IPS DF 6.9 (cell line): ENCODE measurements at places on chromosomes 2 and 18.

- DNase-seq, result no peak
These were observed 1700.5 kb upstream of the TMEFF2 start for GRCh38 chr2:193895226-193895625.

- peak; percentile 13 for DNase-seq
These were observed 71.7 kb downstream of the TPGS2 start for GRCh38 chr18:36757081-36757480.

DNA sequence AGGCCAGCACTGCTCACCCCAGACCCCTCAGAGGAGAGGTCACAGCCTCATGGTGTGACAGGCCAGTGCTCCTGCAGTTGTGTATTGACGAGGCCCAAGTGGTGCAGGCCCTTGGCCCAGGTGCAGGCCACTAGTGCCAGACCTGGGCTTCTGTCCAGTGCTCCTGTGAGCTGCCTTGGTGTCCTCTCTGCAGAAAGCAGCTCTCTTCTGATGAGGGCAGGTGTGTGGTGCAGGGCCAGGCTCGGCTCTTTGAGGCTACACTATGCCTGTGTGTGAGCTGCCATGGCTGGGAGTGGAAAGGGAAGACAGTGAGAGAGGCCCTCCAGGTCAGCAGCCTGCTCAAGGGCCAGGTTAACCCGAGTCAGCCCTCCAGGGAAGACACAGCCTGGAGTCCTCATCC is 17.1 kb downstream of the EHD3 start:
- no peak for DNase-seq

DNA sequence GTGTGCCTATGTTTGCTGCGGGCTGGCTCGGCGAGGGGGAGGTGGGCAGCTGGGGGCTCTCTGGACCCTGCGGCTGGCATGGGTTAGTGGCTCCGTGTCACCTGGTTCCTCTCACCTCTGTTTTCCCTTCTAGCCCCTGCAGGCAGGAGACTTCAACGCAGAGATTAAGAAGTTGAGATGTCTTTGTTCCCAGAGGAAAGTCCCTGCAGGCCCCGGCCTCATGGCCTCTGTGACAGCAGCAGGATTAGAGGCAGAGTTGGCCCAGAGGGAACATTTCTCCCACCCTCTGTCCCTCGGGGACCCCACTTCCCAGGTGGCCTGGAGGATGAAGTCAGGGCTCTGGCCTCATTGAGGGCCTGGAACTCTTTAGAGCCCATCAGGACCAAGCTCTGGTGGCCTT is 56.5 kb downstream of the HPCAL1 start:
- DNase-seq, result no peak

DNA sequence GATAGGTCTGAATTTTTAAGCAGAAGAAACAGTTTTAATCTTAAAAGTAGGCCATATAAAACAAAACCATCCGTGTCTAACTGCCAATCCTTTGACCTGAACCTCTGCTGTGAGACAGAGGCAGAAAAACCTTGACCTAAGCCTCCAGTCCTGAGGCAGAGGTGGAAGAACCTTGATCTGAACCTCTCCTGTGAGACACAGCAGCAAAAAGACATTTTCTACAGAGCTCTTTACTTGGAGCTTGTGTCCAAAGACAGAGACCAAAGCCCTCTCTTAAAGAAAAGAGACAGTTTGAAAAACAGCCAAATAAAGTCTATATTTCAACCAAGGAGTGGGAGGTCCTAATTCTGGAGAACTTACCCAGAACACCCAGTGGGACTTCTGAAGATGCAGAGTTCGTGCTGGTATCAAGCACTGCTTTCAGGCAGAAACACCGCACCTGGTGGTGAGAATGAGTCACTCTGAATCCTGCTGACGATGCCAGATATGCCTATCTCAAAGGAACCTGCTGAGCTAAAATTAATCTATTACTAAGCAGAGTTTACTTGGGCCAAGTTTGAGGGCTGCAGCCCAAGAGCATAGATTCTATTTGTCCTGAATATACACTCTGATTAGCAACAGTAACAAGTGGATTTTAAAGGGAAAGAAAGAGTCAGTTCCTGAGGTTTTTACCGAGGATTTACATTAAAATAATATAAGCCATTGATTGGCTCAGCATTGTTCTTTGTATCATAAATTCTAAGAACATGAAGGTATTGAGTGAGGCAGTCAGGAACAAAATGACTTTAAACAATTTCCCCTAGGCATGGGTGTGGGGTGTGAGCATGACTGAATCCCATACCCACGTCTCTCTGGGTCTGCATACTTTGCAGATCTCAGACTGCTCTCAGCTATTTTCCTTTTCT is 806.4 kb downstream of the TRIB2 start:
- DNase-seq, result no peak

- DNase-seq, result no peak
These were observed 56.7 kb downstream of the NETO1 start for GRCh38 chr18:72811047-72811446.

DNA sequence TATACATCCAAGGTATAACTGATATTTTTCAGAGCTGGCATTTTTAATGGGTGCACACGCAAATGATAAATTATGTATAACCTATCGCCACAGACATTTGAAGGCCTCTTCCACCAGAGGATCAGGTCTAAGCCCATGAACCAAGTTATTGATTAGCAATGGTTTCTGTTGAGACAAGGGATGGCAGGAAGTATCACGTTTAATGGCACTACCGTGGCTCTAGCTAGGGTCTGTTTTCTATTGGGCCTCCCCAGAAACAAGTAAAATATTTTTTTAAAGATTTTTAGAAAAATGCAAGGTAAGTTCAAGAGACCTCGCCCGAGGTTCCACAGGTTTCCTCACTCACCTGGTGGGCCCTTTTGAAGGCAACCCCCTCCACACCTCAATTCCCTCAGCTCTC is 667 bp downstream of the GFPT1 start:
- DNase-seq, result no peak

DNA sequence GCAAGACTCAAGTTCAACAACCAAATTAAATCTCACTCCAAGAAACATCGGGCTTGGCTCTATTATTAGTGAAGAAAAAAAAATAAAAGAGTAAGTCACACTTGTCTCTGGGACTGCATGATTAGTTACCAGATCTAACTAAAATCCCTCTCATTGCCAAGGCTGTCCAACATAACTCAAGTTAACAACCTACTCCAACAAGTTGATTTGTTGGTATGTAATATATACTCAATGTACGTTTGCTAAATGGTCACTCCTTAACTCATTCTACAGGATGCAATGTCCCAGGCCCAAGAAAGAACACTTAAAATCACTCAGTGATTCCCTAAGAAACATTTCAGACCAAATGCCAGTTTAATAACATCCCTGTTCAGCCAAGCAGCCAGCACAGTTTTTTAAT is 95.1 kb downstream of the DYM start:
- no peak for DNase-seq

DNA sequence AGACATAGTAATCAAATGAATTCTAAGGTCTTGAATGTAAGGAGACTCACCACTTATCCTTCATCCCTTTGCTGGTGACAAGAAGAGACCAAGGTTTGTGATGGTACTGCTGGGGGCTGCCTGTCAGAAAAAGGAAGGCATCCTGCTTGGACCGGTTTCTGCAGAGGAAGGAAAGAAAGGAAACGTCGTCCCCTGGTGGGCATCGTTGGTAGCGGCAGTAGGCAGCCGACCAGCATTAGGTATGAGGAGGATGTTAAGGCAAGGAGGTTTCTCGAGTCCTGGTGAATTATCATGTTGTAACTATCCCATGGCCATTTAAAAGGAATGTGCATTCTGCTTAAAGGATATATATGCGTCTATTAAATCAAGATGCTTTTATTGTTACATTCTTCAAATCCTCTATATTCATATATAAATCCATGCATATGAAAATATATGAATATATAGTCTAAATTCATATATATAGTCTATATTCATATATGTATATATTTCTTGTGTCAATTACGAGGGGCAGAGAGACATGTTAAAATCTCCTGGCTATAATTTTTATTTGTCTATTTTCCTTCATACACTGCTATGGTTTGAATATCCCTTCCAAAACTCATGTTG is 94.4 kb upstream of the TGFA start:
- DNase-seq, result peak; percentile 64

DNA sequence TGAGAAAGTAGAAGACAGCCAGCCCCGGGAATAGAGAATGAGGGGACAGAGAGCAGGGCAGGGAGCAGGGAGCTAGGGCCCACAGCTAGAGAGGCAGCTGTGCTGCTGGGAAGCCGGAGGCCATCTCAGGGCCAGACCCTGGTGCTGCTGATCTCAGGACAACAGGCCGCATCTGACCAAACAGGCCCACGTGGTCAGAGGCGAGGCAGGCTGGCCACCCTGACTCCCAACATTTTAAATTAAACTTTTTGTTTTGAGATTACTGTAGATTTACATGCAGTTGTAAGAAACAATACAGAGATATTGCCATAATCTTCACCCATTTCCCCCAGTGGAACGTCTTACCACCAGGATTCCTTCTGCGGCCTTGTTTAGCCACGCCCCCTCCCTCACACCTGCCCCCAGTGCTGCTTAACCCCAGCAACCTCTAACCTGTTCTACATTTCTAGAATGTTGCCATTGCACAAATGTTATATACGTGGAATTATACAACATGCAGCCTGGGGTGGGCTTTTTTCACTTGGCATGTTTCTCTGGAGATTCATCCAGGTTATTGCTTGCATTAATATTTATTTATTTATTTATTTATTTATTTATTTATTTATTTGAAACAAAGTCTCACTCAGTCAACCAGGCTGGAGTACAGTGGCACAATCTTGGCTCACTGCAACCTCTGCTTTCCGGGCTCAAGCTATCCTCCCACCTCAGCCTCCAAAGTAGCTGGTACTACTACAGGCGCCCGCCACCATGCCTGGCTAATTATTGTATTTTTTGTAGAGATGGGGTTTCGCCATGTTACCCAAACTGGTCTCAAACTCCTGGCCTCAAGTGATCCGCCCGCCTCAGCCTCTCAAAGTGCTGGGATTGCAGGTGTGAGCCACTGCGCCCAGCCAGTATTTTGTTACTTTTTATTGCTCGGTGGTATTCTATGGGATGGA is 48.6 kb upstream of the GPR17 start:
- no peak for DNase-seq

DNA sequence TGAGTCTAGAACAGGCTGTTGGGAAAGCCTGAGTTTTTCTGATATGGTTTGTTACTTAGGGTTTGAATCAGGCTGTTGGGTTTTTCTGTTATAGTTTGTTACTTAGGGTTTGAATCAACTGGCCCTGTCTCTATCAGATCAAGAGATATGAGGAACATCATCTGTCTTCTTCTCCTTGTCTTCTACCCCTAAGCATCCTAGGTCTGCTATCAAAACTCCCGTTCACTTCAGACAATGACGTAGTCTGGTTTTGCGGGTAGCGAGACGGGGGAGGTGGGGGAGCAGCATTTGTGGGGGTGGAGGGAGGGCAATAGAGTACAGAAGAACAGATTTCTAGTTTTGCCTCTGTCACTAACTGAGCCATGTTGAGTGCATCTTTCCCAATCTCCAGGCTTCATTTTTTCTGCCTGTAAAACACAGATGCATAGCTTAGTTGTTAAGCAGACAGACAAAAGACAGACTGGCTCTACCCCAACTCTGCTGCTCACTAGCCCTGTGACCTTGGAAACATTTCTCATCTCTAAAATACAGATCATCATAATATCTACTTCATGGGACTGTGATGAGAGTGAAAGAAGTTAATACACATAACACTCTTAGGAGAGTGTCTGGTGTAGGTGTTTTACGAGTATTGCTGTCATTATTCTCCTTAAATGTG is 9.1 kb downstream of the TNP1 start:
- DNase-seq, result no peak

DNA sequence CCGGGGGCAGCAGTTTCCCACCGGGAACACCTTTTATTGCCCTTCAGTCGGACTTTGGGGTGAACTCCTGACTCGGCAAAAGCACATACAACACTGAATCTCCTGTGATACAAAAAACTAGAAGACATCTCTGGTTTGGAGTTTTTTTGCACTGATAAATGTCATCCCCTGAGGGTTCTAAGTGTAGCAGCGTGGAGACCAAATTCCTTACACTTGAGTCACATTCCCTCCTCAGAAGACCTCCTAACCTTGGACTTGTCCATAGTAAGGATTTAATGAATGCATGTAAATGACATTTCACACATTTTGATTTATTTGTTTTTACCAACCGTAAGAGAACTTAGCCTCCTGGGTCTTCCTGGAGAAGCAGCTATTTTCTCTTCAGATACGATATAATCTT is 54.0 kb upstream of the GPR45 start:
- DNase-seq, result no peak

DNA sequence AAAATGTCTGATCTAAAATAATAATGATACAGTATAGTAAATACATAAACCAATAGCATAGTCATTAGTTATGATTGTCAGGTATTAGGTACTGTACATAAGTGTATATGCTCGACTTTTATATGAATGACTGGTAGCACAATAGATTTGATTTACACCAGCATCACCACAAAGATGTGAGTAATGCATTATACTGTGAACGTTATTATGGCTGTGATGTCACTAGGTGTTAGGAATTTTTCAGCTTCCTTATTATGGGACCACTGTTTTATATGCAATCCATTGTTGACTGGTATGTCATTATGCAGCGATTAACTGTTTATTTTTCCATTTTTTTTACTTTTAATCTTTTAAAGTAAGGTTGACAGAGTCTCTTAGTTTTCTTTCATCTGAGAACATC is 23.7 kb downstream of the ATP9B start:
- DNase-seq, result no peak

DNA sequence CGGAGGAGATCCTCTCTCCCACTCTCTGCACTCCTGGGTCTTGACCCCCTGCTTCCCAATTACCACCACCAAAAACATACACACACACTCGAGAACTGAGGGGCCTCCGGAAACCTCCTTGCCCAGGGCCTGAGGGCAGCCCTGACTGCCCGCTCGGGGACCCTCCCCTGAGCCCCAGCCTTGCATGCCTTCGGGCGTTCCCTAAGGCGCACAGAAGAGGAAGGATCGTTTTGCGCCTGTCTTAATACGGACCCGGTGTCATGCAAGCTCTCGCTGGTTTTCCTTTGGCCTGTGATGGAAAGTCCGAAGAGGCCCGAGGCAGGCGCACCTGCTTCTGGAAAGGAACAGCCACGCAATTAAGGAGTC is 19.8 kb downstream of the POU3F3 start:
- DNase-seq, result no peak

- DNase-seq, result no peak
These were observed 373.8 kb downstream of the EPHA4 start for GRCh38 chr2:221198309-221198708.

- no peak for DNase-seq
These were observed 45.8 kb downstream of the SLC4A5 start for GRCh38 chr2:74297391-74297790.

GRCh38 chr2:12442476-12442847 is 274.3 kb upstream of the TRIB2 start:
- no peak for DNase-seq

GRCh38 chr2:181900007-181900651 is 8.6 kb downstream of the ITPRID2 start:
- no peak for DNase-seq

DNA sequence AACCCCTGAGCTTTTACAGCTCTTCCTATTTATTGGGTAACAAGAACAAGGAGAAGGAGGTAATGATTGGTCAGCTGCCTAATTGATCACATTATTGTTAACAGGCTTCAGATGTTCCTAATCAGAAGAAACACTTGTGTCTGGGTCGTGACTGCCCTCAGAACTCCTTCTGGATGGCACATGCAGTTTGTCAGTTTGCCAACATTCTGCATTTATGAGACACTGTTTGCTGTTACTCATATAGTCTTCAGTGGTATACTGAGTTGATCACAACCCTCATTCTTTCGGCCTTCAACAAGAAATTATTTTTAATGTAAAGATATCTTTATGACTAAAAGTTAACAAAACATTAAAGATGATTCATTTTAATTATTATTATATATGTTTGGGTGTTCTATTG is 95.7 kb upstream of the DOCK10 start:
- DNase-seq, result no peak

- DNase-seq, result no peak
These were observed 218.1 kb downstream of the ZNF521 start for GRCh38 chr18:25133879-25134278.

GRCh38 chr2:41872646-41873045 is 175.2 kb upstream of the PKDCC start:
- no peak for DNase-seq
